CD4-positive, alpha-beta T cell treated with Interleukin-17A for 1 hour (primary cell): ENCODE measurements at places on chromosomes 13 and 19.

- DNase-seq: no peak
These were observed 50.9 kb downstream of the TPT1 start for GRCh38 chr13:45289936-45290563.

GRCh38 chr19:1045247-1045603 lies 5.3 kb downstream of the ABCA7 start:
- peak; percentile 84 for DNase-seq

DNA sequence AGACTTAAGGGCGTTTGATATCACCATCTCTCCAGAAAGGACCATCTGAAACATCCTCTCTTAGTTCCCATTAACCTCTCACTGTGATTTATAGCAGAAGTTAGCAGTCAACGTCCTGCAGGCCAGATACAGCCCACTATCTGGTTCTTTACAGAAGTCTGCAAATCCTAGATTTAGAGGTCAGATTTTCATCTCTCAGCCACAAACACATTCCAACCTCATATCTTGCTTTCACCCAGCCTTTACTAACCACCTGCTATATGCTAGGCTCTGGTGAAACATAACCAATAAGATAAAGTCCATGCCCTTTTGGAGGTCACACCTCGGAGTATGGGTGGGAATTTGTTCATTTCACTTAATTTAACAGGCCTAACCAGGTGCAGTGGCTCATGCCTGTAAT lies 76.8 kb upstream of the CACNA1A start:
- no peak for DNase-seq

DNA sequence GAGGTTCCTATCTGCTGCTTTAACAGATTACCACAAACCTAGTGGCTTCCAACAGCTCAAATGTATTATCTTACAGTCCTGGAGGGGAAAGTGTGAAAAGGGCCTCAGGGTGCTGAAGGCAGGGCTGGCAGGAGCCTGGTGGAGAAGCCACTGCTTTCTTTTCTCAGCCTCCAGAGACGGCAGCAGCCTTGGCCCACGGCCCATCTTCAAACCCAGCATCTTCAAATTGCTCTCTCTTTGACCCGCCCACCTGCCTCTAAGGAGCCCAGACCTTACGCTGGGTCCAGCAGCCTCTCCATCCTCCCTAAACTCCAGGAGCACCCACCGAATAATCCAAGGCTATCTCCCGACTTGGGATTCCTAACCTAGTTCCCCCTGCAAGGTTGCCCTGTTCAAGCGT lies 35.6 kb downstream of the C13orf46 start:
- no peak for DNase-seq

DNA sequence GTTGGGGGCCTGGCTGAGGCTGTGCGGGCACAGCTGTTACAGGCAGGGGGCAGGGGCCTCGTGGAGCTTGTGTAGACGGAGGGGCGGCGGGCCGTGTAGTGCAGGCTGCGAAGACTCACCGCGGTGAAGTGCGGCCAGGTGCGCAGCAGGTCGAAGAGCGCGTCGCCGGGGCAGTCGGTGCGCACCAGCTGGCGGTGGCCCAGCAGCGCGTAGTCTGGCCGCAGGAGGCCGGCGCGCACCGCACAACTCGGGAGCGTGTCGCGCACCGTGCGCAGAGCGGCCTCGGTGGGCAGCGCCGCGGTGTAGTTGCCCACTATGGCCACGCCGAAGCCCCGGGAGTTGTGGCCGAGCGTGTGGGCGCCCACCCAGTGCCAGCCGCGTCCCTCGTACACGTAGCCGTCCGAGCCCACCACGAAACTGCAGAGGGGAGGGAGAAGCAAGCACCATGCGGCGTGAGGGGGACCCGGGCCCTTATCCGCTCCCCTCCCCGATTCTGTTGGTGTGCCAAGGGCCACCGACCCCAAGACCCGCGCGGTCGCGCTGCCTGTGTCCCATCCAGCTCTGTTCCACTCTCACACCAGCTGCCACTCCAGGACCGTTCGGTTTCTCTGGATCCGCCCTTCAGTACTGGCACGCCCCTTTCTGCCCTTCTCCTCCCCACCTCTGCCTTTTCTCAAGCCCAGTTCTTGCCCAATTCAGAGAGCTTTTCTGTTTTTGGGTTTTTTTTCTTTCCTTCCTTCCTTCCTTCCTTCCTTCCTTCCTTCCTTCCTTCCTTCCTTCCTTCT lies 5.4 kb upstream of the RASAL3 start:
- DNase-seq: peak; percentile 41

DNA sequence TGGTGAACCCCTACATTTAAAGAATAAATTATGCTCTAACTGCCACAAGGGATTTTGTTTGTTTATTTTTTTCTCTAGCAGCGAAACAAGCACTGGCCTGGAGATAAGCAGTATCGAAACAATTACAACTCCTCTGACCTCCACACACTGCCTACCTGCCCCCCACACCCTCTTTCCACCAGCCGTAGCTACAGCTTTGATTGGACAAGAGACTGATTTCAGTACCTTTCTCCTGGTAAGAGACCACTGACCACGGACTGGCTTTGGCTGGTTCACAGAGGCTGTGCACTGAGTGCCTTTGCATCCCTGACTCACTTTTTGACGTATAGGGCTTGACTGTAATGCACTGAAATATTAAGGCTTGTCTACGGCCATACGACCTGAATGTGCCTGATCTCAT lies 7.4 kb upstream of the ZDHHC20 start:
- DNase-seq: no peak

DNA sequence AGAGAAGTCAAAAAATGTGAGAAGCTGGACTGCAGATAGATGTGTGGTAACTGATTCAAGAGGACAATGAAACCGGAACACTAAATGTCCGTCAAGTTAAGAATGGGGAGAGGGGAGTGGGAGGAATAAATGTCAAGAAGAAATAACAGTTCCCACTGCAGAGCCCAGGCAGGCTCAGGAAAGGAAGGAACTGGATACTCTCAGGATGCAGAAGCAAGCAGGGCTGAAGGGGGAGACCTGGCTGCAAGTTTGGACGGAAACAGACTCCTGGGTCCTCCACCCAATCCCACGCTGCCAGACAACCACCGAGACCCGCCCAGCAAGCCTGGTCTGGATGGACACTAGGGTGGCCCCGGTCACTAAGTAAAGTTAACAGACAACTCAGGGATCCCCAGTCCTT lies 18.1 kb downstream of the TUBGCP3 start:
- no peak for DNase-seq

DNA sequence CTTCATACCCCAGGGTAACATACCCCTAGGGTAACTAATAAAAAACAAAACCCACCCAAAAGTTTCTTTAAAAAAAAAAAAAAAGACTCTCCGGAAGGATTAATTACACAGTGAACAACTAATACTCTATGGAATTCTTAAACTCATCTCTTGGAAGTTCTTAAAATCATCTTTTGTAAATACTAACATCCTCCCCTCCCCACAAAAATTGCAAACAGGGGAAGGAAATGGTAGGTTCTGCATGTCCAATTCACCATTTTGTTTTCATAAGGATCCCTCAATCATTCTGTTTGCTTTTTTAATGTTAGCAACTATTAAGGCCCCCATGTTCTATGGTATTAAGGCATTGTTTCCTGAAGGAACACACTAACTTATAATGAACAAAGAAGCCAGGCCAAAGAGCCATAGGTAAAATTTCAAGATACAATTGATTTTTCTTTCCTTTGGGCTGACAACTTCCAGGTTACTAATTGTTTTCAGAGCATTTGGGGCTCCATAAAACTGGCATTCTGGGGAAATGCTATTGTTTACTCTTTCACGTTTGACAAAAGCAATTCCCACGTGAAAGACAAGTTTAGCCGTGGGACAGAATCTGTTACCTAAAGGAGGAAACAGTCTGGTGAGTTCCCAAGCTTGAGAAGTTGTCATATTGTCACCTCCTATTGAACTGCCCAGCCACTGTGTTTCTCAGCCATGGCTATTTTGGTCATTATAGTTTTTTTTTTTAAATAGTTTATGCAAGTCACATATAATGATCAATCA lies 107.0 kb downstream of the FLT1 start:
- DNase-seq: no peak

- DNase-seq: no peak
These were observed 221.8 kb upstream of the UBL3 start for GRCh38 chr13:30071969-30072817.

GRCh38 chr13:24652359-24652758 lies 27.8 kb upstream of the ATP12A start:
- DNase-seq: no peak

- no peak for DNase-seq
These were observed 379.8 kb downstream of the TBC1D4 start for GRCh38 chr13:75102001-75102716.

GRCh38 chr13:27374126-27374613 lies 50.2 kb upstream of the GTF3A start:
- DNase-seq: no peak

DNA sequence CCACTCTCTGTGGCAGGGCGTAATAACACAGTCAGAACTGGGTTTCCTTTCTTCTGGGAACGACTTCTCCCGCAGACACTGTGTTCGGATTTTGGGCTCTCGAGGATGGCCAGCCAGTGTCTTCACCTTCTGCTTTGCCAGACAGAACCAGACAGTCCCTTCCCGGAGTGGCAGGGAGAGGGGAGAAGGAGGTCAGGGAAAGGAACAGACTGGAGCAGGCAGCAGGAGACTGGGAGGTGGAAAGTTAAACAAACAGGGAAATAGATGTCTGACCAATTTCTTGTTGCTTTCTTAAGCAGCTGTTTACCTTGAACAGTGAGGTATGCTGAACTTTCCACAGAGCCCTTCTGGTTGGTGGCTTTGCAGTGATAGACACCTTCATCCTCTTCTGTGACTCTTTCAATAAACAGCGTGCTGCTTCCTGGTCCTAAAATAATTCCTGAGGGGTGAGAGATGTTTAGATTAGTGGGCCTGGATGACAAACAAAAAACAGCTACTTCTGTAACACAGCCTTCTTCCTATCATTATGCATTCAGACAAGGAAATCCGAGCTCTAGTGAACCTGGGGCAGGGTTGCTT lies 137.6 kb downstream of the FLT1 start:
- no peak for DNase-seq

GRCh38 chr19:36605877-36606478 lies 865 bp downstream of the ZNF382 start:
- peak; percentile 1 for DNase-seq

DNA sequence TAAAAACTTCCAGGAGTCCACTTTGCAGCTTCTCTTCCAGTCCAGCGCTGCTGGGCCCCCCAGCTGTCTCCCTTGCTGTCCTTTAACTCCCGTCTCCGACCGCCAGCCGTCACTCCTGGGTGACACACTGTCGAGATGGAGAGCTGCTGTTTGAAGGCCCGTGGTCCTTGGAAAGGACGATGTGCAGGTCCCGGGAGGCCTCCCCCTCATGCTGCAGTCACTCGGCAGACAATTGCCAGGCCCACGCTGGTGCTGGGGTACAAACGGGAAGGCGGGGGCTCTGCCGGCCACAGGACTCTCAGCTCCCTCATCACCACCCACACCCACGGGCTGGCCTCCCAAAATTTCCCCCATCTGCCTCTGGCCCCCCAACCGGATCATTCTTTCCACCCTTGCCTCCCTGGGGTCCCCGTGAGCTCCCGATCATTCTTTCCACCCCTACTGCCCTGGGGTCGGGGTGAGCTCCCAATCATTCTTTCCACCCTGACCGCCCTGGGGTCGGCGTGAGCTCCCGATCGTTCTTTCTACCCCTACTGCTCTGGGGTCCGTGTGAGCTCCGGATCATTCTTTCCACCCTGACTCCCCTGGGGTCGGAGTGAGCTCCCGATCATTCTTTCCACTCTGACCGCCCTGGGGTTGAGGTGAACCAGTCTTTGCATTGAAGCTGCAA lies 16.0 kb upstream of the ZNF554 start:
- DNase-seq: no peak

DNA sequence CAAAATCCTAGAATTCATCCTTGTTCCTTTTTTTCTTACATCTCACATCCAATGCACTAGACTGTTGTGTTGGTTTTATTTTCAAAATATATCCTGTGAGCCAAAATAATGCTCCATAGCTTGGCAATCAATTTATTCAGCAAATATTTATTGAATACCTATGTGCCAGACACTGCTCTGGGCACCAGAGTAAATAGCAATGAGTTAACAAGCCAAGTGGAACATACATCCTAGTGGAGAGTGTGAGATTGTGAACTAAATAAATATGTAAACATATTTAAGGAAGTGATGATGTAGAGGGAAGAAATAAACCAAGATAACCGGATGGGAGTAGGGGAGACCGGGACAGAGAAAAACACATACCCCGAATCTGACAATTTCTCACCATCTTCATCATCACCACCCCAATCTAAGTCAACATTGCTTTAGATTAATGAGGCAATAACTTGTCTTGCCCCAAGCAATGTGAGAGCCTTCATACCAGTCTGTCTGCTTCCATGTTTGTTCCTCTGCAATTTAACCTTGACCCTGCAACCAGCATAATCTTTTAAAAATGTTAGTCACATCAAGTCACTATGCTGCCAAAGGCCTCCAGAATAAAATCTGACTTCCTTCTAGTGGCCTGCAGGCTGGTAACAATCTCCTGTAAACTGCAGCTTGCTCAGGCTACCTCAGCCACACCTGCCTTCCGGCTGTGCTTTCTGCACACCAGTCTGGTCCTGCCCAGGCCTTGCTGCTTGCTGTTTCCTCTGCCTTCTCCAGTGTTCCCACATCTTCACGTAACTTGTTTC lies 199.2 kb downstream of the DLEU7 start:
- no peak for DNase-seq

GRCh38 chr13:106981051-106981450 lies 413.1 kb upstream of the ARGLU1 start:
- DNase-seq: no peak

- DNase-seq: no peak
These were observed 114.9 kb upstream of the TMTC4 start for GRCh38 chr13:100789481-100789880.

DNA sequence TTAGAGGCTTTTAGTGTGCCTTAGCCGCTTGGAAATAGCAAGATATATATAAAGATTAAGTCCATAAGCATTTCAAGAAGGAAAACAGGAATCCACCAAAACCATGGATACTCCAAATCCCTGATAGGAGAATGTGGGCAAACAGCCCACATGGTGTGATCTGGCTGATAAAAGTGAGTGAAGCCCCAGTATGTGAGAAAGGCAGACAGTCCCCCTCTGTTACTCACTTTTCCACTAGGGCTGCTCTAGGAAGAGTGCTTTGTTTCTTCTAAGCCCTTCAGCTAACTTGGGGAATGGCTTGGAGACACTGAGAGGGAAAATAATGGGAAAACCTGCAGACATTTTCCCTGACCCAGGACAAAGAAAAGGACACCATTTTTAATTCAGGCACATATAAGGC lies 802.3 kb upstream of the PRR20A start:
- no peak for DNase-seq

DNA sequence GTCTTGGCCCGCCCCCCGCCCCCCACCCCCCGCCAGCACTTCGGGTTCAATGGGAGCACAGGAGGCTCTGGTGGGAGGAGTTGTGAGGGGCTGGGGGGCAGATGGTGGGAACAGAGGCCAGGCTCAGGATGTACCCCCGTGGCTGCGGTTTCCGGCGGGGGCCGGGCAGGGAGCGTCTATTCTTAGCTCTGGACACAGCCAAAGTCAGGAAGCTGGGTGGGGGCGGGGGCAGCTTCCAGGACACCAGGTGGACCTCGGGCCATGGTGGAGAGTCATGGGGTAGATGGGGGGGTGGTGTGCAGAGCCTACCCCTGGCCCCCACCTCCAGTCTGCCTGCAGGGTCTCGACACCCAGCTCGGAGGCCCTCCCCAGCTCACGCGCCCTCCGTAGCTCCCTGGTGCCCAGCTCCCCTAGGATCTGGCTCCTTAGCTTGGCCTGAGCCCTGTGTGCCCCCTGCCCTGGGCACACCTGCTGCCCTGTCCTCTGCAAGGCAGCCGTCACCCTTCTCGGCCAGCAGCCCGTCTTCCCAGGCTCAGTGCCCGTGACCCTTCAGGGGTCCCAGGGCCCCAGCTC lies 2.2 kb upstream of the TBXA2R start:
- no peak for DNase-seq

GRCh38 chr13:79679334-79679733 lies 198.4 kb downstream of the NDFIP2 start:
- DNase-seq: peak; percentile 14

- DNase-seq: no peak
These were observed 633.5 kb downstream of the SLITRK1 start for GRCh38 chr13:83248751-83249150.
